Large intestine (tissue), 12 donors: ENCODE measurements at places on chromosomes 2 and 18.

DNA sequence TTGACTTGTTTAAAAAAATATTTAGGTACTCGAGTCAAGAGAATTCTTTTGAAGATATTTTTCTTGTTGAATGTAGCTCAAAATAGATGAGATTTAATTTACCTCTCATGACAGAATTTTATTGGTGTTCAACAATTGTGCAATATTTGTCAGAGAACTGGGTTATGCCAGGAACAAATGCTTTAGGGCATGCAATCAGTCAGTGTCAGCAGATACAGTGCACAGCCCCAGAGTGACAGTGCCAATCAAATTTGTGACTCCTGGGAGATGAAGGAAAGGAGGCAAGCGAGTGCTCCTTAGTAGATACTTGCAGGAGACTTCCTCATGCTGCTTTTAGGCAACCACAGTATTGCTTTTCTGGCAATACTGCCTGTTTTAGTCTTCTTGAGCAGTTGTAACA is 81.2 kb upstream of the DSEL start:
- DNase-seq: no peak

DNA sequence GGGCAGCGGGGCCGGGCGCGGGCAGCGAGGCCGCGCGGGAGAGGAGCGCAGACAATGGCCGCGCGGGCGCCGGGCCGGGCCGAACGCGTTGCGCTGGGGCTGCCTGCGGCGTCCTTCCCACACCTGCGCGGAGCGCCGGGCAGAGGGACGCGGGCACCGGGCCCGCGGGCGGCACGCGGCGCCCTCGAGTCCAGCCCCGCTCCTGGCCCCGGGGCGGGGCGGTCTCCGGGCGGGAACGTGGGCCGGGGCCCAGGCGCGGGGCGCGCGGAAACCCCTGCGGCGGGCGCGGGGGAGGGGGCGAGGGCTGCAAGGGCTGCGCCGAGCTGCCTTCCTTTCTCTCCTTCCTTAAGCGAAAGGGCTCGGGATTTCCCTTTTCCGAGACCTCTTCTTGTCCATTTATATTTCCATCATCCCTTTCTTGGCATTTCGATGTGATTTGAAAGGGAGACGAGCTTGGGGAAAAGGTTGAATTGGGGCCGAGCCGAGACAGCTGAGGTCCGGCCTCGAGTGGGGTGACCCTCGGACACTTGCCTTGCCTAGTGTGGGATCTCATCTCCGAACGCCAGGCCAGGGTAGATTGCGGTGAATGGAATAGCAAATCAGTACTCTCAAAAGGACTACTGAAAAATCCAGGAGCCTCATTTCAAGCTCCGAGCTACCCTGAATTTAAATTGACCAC is 676 bp downstream of the KLHL23 start:
- peak; percentile 64 for DNase-seq

DNA sequence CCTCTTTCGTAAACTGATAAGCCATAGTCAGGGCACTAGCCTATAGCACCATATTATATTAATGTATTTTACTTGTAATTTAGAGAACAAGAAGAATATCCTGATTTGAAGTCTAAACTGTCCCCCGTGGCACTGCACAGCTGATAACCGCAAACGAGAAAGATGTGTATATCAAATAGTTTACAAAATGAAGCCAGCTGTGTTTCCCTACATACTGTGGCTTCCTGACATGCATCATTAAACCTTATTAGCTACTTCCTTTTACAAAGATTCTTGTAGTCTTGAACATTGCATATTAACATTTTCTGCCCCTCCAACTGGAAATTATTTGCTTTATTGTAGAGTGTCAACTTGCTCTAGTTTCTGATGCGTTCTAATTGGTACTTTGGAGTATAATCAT is 153.5 kb upstream of the NFATC1 start:
- DNase-seq: no peak

DNA sequence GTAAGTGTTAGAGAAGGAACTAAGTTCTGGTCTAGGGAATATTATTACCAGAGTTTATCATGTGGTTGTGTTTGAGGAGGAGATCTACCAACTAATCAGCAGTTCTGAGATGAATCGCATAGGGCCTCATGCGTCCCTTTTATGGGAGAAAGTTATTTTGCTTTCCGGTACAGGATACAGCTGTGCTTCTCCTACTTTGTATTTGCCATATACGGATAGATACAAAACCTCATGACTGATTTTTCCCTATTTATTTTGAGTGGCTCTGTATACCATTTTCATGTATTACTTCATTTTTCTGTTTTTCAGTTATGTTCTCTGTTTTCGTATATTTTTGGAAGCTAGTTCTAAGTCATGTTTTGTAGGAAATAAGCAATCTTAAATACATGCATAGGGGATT is 66.8 kb downstream of the ACSL3 start:
- DNase-seq: no peak

GRCh38 chr2:130768191-130768855 is 13.0 kb downstream of the AMER3 start:
- DNase-seq: no peak

- peak; percentile 4 for DNase-seq
Measured at GRCh38 chr2:97844311-97844859, 131.0 kb downstream of the ZAP70 start.

DNA sequence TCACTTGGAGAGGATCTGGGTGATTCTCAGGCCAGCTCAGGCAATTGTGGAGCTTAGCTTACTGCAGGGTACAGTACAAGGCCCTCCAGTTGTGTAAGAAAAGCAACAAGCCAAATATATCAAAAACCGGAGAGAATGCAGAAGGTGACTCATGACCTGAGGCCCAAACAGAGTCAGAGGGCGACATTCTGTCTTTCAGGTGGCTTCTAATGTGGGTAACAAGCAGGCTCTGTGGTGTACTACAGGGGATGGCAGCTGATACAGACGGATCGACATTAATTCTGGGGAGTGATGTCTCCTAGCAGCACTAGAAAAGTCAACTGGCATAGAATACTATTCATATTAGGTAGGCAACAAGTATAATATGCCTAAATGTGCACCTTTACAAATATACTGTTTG is 219.5 kb upstream of the SOX11 start:
- DNase-seq: no peak

DNA sequence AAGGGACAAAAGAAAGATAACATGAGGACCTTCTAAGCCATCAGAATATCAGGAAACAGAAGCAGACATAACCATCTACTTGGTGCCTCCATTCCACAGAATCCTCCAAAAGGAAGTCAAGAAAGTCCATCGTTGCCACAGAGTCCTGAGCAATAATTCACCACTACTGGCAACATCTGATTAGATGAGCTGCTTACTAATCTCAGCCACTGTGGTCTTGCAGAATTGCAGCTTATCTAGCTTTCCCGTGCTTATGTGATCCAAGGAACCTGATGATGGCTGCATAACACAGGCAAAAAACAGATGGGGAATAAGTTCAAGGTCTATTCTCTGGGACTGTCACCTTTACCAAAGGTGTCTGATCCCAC is 278.5 kb downstream of the AFF3 start:
- DNase-seq: no peak

- DNase-seq: no peak
Measured at GRCh38 chr2:135636982-135637381, 104.7 kb upstream of the UBXN4 start.

DNA sequence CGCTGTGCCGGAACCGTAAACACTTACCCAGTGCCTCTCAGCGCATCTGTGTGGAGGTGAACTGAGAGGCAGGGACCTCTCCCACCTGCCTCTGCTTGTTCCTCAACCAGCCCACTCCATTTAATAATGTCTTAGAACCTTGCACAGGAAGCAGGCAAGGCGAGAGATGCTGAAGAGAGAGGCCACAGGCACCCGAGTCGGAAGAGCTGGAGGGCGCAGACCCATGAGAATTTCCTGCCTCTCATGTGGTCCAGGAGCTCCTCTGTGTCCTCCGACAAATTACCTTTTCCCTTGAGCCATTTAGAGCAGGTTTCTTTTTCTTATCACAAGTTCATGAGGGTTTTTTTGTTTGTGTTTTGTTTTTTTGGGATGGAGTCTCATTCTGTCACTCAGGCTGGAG is 4.9 kb upstream of the RFX8 start:
- no peak for DNase-seq

- DNase-seq: no peak
Measured at GRCh38 chr2:180675170-180675569, 305.2 kb upstream of the UBE2E3 start.

GRCh38 chr2:212193056-212193455 is 345.5 kb downstream of the ERBB4 start:
- no peak for DNase-seq

DNA sequence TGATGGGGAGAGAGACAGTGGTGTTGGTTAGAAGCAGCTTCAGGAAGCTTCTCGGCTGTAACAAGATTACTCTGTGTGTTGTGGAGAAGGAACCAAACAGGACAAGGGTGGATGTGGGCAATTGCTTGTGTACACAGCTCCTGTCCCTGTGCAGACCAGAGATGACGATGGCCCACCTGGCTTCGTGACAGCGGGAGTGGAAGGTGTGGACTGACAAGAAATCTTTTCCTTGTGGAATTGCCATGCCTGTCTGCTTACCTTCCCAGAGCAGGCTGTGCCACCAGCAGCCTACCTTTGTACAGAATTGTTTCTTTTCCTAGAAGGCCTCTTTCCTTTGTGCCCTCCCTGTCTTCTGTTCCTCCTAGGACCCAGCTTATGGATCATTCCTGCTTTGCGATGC is 93.8 kb downstream of the ITGB1BP1 start:
- no peak for DNase-seq

DNA sequence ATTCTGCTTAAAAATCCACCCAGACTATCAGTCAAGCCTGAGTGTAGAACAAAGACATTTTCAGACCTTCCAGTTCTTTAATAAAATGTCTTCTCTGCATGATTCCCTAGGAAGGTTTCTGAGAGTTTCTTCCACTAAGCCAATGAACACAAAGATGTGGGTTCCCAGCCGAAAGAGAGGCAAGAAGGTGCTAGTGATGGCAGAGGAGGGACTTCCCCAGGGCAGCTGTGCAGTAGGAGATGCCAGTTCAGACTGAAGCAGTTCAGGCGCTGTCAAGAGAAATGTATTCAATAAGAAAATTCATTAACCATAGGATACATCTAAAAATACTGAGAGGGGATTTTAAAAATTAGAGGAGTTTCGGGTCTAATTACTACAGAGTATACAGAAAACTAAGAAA is 83.3 kb downstream of the RND3 start:
- DNase-seq: no peak

DNA sequence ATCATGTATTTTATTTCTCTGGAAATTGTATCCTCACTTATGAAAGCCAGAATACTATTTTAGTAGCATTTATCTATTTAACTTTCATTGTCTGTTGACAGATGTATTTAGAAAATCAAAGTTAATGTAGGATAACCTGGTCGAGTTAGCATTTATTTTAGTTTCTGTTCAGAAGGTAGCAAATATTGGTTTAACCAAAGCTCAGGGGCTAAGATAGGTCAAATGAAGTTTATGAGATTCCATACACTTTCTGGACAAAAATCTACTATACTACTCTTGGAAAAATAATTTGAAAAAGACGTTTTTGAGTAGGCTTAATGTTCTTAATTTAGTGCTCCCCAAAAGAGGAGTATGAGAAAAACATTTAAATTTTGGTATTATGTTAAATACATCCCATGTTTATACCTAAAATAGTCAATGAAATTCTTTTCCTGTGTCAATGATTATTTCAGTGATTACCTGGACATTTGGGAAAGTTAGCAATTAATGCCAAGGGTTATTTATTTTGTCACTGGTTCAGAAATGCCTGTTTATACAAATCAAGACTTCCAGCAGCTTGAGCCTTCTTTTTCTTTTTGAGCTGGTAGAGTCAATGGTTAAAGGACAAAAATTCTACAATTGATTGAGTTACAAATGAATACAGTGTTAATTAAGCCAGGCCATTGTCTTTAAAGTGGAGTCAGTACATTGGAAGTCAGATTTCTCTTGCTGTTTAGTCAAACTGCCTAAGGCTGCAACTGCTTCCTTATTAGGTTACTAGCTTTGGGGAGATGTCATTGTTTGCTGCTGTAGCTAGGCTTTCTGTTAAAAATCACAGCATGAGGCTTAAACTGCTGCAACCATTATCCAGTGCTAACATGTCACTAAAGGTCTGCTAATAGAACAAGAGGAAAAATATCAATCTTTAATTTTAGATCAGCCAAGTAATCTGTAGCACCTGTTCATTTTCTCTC is 182.3 kb downstream of the CAMKMT start:
- DNase-seq: no peak

GRCh38 chr2:218861645-218862318 is 2.2 kb downstream of the WNT6 start:
- DNase-seq: no peak

DNA sequence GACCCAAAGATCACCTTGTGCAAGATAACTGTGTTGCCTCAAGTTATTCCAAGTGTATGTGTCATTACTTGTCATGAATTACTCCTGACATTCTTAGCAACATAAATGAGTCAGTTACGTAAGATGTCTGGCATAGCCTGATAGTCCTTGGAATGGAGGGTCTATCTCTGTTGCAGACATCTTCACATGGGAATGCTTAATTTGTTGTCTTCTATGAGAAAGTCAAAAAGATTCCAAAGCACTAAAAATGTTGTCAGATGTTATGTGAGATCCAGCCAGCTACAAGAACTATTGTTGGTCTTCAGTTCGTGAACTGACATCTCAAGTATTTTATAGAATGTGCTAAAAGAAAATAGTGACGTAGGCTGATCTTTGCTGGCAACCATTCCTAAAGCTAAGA is 178.2 kb upstream of the RASGRP3 start:
- DNase-seq: no peak

- DNase-seq: no peak
Measured at GRCh38 chr18:8286303-8286702, 322.9 kb upstream of the RAB12 start.

DNA sequence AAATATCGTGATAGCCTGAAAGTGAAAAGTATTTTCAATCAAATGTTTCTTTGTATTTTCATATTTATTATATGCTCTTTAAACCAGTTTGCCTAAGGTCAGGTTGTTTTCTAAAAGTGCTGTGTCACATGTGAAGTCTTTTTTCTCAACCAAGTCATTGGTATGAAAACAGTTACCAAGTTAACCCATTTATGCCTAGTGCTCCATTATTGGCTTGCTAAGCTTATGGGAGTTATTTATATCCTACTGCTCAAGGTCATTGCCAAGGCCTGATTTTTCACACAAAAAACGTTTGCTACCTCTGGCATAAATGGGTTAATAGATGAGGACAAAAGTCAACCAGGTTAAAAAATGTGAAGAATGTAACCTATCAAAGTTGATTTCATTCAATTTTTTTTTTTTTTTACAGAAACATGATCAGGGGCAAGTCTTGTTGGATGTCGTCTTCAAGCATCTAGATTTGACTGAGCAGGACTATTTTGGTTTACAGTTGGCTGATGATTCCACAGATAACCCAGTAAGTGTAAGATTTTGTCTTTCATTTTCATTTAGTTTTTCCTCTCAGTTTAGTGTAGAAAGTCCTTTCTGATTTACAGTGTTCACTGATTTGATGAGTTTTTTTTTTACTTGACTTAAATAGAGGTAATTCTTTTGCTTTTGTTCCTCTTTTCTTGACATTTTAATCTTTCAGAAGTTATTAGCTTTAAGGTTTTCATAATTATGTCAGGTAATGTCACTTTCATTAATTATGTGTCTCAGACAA is 102.6 kb downstream of the PTPN4 start:
- DNase-seq: no peak

DNA sequence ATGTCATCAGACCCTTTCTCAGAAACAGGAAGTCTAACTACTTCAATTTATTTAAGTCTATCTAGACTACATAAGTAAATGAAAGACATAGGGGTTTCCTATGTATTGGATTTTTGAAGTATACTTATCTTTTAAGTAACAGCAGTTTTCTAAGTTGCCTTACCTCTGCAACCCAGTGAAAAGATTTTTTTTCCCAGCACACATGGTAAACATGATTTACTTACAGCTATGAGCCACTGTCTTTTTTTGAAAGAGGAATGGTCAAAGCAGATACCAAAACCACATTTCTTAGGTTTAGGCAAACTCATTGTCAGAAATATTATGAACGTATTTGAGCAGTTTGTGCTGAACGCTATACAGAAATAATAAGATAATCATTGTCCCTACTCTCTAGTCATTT is 78.7 kb upstream of the OTX1 start:
- no peak for DNase-seq
